Glomerular endothelial cell (primary cell): ENCODE measurements at places on chromosomes 5 and 9. TPM values are rescaled to one million over a fixed set of nuclear protein-coding genes. Genes with fewer than 3 reads are reported as not detected.

DNA sequence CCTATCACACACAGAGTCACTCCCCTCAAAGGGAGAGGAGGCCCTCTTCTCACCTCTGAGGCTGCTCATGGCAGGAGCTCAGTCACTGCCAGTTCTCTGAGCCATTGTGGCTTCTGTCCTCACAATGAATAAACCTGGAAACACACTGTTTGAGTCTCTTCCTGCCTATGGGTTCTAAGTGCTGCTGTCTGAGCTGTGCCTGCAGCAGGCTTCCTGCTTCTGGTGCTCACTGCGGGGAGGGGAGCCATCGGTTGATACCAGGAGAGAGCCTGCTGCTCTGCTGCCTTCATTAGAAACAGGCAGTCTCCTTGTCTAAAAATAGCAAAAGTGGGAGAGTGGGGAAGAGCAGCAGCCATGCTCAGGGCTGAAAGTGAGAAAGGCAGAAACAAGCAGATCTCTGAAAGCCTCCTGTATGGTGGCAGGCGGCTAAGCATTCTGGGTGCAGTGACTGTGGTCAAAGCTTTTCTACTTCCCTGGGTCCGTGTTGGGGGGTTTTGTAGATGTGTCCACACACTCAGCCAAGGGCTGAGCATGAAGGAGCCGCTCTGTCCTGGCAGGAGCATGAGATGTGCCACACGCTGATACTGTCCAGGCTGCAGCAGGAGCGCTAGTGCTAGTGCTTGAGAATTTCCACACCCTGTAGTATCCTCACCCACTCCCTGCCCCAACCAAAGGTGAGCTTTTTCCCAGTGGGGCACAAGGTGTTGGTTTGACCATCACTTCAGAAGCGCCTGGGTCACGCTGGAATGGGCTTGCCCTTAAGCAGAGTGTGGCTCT is 34.2 kb downstream of the PRKACG start:
- DNase-seq = no peak

- DNase-seq = no peak
Measured at GRCh38 chr9:137307255-137308056, 5.4 kb upstream of the NRARP start.

DNA sequence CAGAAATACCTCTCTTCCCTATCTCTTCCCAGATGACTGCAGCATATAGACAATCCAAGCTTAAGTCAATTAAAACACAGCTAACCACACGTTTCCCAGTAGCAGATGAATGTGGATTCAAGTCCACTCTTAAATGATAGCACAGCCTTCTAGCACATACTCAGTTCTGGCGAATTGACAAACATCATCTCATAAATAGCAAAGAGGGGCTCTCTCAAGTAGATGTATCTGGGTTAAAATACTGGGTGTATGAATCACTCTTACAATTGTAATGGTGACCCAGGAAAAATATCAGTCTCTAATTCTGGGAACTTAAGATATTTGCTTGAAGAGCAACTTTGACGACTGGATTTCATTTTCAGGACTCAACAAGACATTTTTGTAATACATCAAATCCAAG is 67.0 kb upstream of the HAPLN1 start:
- no peak for DNase-seq

GRCh38 chr5:111792471-111793058 is 35.6 kb upstream of the NREP start:
- DNase-seq = no peak

DNA sequence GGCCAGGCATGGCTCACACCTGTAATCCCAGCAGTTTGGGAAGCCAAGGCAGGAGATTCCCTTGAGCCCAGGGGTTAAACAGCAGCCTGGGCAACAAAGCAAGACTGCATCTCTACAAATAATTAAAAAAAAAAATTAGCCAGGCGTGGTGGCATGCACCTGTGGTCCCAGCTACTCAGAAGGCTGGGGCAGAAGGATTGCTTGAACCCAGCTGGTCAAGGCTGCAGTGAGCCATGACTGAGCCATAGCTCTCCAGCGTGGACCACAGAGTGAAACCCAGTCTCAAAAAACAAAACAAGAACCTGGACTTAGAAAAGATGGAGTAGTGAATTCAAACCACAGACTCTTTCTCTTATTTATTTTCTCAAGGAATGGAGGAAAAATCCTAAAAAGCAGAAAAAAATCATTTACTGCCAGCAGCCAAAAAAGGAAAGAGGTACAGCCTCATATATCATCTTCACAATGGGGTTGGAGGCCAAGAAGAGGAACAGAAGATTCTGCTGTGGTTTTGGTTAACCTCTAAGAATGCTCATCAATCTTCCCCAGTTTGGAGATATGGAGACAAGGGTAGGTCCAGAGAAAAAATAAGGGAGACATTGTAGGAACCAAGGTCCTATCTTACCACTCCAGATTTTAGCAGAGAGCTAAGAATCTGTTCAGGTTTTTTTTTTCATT is 40.0 kb upstream of the MYO10 start:
- no peak for DNase-seq

HACD4 gene
- 2.0 and 2.8 TPM in 2 replicates for total RNA-seq

PCDHAC1 gene
- 0.06 TPM in 1 of 2 replicates, not detected in the other for total RNA-seq
